ENCODE measurements at places on chromosomes 1 and 21.

DNA sequence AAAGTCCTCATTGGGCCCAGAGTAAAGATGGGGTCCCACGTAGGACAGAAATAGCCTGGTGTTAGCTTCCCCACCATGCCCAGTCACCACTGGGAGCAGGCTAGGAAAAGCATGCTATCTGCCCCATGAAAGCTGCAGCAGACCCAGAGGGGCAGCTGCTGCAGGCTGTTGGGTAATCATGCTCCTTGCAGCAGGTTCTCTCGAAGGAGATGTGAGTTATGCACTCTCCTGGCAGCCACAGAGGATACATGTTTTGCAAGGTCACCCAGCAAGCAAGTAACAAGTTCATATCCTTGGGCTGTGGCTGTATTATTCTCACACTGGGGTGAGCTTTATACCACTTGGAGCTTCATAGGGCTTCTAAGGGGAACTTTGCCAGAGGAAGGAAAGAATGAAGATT lies 9.1 kb upstream of the HEYL start:
- DNase-seq: no peak

GRCh38 chr1:33241866-33242265 lies 14.4 kb upstream of the ZNF362 start:
- DNase-seq: no peak

- DNase-seq: no peak
These were observed 13.3 kb downstream of the ATF6 start for GRCh38 chr1:161779393-161779792.

GRCh38 chr1:206663832-206664652 lies 20.7 kb upstream of the MAPKAPK2 start:
- DNase-seq: peak; percentile 56

GRCh38 chr1:18957532-18958300 lies 1.2 kb upstream of the IFFO2 start:
- no peak for DNase-seq

GRCh38 chr1:45297666-45298356 lies 28.9 kb upstream of the HPDL start:
- DNase-seq: no peak

DNA sequence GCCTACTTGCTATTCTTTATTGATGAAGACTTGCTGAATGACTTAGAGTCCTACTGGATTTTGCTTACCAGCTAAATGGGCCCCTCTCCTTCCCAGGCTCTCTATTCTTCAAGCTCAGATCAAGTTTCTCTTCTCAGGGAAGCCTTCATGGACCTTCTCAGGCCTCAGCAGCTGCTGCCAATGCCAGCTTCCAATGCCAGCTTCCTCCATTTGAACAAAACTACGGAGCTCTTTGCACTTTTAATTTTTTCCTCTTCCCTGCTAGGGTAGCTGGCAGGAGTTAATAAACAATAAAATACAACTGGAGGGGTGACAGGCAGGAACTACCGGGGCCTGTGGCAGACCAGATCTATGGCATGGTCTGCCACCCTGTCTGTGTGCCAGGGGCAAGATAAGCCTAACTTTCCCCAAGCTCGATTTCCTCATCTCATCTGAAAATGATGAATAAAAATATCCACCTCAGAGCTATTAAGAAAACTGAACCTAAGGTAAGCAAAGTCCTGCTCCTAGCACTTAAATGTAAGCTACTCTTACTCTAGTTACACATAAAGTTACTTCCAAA lies 995 bp upstream of the IPO13 start:
- no peak for DNase-seq

DNA sequence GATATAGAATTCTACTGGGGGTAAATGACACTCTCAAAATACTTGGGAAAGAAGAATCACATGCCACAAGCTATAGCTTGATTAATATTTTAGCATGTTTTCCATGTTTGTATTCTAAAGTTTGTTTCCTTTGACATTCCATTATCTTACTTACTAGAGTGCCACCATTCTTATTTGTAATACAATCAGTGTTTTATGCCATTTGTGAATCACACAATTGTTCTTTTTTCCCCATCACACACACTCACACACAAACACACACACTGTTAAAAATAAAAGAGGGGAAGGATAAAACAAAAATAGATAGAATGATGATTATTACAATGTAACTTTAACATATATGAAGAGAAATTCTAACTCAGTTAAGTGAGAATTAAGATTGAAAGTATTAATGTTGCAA lies 16.0 kb upstream of the TEKT2 start:
- no peak for DNase-seq

- no peak for DNase-seq
These were observed 26.4 kb upstream of the EEIG2 start for GRCh38 chr1:108533351-108534083.

DNA sequence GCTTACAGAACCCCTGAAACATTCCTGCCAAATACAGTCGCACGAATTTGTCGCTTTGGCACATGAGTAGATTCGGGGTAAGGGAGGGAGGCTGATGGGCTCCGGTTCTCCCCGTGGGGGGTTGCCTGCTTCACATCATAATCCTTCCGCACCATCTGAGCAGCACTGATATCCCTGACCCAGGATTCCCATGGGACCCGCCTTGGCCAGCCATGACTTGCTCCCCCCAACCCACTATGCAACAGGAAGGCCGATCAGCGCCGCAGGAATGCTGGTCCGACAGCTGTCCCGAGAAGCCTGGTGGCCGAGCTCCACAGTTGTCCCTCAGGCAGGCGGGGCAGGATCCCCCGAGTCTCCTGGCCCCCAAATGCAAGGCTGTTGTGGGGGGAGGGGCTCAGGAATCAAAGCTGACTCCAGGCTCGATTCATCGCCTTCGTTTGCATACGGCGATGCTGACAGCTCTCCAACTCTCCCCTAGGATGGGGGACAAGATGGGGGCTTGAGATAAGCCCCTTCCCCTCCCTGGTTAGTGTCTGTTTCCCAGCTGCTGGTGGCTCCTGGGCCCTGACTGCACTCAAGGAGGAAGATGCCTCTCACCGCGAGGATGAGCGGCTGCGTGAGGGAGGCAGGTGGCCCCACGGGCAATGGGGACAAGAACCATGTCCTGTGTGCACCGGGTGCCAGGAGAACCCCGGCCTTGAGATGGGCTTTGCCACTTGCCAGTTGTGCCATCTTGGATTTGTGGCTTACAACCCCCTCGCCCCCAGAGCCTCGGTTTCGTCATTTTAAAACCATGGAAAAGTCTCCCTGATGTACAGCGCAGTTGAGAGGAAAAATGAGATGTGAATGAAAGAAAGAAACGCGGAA lies 9.3 kb downstream of the DRAXIN start:
- DNase-seq: no peak

DNA sequence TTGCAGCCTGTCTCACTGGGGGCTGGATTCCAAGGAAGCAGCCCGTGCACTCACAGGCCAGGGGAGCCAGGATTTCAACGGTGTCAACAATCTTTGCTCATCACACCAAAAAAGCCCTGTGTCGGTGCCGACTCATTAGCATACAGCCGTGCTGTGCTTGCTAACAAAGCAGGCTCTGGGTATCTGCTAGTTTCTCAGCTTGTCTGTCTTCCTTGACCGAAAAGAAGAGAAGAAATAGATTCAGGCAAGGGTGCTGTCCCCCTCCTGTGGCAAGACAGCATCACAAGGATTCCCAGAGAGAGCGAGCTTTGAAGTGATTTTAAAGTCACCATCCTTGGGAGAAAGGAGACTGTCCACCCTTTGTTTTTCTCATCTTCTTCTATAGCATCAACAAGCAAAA lies 214.7 kb downstream of the SDCCAG8 start:
- DNase-seq: no peak

DNA sequence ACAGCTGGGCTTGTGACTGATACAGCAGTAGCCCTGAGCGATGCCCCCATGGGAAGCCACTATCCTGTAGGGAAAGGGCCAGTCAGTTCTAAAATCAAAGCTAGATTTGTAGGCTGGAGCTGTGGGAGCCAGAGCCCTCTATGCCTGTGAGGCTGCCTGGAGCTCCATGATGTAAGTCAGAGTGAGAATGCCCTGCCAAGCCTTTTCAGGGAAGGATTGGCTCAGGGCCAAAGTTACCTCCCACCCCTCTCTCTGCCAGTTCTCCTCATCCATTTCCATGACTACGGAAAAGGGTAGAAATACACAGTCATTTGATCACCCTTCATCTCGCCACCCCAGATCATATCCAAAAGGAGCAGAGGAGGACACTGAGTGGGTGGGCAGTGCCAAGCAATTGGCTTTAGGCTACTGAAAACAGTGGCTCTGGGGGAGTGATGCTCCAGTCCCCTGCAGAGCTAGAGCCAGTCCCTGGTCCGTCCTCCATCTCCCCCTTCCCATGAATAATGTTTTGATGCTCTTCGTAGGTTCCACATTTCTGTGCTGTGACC lies 59.5 kb upstream of the KCNA3 start:
- DNase-seq: no peak

DNA sequence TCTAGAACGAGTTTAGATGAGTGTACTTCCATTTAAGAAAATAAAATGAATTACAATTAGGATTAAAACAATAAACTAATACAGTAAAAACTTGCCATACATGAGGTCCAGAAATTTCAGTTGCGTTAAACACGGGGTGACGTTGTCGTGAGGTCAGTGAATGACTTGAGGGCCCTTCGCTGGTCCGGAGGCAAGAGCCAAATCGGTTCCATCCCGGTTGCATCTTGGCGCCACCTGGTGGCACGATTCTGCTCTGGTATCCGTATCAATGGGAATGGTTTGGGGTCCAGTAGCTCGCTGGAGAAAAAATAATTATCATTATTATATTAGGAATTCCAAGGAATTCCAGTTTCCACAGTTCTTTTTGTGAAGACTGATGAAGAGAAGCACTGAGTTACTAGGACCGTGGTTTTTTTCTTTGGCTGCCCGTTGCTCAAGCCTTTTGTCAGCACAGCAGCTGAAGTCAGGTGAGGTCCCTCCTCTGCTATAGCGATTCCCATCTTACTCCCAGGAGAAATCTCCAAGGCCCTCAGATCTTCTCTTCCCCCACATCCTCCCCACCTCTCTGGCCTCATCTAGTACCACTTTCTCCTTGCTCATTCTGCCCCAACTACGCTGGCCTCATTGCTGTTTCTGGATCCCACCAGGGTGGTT lies 161.4 kb downstream of the SLC35F3 start:
- DNase-seq: peak; percentile 15

GRCh38 chr1:43611950-43612349 lies 38.0 kb upstream of the KDM4A start:
- no peak for DNase-seq

- no peak for DNase-seq
These were observed 38.3 kb upstream of the CLCA4 start for GRCh38 chr1:86508583-86508969.

GRCh38 chr1:10594595-10595223 lies 120.0 kb downstream of the PEX14 start:
- DNase-seq: no peak

GRCh38 chr1:172883387-172883791 lies 167.4 kb downstream of the TNFSF18 start:
- no peak for DNase-seq

- no peak for DNase-seq
These were observed 34.6 kb upstream of the APOBEC4 start for GRCh38 chr1:183687546-183688304.

Data from activated naive CD4-positive, alpha-beta T cell (primary cell).